NCI-H2081 (cell line): ENCODE measurements at places on chromosomes 1 and 21.

GRCh38 chr1:71350805-71351204 lies 270.0 kb upstream of the ZRANB2 start:
- DNase-seq, result no peak

DNA sequence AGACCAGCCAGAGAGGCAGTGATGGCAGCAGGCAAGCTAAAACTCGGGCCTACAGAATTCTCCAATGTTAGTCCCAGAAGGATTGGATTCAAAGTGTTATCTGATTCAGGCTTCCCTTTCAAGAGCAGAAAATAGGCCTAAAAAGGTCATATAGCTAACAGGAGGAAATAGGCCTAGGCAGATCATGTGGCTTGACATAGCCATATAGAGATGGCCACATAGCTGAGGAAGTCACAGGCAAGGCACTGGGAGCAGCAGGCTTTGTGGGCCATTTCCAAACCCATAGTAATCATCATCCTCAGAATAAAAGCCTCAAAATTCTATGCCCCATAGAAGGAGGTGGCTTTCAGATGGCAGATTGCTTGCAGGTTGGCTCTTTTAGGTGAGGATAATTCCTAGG lies 29.0 kb upstream of the LMO4 start:
- DNase-seq, result no peak

DNA sequence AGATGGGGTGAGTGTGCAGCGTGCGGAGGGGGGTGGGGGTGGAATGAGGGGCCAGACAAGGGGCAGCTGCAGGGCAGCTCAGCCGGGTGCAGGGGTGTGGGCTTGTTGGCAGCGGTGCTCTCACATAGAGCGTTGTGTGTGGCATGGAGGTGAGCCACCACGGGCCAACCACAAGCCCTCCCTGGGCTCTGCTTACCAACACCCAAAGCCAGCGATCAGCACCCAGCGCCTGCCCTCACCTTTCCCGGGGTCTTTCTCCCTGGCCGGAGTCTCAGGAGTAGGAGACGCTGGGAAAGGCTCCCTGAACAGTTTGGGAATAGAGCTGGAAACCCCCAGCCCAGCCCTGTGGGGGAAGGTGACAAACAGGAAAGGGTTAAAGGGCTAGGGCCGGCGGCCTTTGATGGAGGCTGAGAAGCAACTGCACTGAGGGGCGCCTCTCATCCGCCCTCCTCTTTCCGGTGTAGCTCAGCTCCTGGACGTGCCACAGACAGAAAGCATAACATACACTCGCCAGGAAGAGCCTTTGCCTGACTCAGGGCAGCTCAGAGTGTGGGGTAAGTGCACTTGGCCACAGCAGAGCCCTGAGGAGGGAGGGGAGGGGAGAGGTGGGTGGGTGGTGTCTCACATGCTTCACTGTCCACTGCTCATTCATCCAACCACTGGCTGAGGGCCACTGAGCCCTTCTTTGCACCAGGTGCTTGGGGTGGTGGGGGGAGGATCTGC lies 577 bp downstream of the IKBKE start:
- DNase-seq, result no peak

GRCh38 chr1:178625695-178626094 lies 99.3 kb upstream of the RALGPS2 start:
- no peak for DNase-seq

DNA sequence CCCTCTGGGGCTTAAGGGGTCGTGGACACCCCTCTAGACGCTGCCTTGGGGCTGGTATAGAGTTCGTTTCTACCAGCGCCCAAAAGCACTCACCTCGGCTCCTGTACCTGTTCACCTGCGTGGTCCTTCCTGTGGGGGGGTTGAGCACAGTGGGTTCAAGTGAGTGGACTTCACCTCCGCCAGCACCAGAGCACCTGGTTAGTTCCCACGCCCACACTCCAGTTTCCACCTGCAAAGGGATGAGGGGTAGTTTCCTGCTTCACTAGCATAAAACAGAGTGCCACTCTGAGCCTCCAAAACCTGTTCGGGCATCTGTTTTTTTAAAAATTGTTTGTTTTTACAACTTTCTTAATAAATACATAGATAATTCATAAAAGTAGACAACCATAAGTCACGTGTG lies 64.5 kb upstream of the SIPA1L2 start:
- no peak for DNase-seq

DNA sequence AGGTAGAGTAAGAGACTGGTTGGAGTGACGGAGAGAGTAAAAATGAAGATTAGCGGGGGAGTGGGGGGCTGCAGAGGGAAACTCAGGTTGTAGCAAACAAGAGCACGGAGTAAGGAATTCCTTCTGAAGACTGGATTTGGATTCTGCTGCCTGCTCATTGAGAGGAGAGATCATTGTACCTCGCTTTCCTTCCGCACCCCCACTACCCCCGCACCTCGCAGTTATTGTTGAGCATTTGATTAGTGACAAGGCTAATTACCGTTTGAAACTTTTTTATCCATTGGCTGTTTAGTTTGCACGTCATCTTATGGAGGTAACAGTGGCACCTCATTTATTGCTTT lies 463 bp downstream of the PRPF3 start:
- no peak for DNase-seq

GRCh38 chr1:230633469-230633868 lies 8.8 kb upstream of the COG2 start:
- no peak for DNase-seq

DNA sequence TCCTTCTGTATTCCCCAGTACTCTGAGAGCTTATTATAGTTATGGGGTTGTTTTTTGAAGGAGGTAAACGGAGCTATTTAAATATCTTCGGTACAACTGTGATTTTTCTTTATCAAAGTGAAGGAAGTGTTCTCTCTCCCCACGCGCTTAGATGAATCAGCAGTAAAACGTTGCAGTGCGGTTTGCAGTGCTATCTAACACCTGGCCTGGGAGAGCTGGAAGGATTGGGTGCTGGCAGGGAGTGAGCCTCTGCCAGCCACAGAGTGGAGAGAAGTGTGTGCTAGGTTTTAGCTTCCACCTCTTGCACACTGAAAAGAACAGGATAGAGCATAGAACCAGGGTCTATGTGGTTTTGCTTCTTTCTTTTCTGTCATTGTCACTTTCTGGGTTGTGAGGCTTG lies 165.9 kb downstream of the SDCCAG8 start:
- DNase-seq, result peak; percentile 92

DNA sequence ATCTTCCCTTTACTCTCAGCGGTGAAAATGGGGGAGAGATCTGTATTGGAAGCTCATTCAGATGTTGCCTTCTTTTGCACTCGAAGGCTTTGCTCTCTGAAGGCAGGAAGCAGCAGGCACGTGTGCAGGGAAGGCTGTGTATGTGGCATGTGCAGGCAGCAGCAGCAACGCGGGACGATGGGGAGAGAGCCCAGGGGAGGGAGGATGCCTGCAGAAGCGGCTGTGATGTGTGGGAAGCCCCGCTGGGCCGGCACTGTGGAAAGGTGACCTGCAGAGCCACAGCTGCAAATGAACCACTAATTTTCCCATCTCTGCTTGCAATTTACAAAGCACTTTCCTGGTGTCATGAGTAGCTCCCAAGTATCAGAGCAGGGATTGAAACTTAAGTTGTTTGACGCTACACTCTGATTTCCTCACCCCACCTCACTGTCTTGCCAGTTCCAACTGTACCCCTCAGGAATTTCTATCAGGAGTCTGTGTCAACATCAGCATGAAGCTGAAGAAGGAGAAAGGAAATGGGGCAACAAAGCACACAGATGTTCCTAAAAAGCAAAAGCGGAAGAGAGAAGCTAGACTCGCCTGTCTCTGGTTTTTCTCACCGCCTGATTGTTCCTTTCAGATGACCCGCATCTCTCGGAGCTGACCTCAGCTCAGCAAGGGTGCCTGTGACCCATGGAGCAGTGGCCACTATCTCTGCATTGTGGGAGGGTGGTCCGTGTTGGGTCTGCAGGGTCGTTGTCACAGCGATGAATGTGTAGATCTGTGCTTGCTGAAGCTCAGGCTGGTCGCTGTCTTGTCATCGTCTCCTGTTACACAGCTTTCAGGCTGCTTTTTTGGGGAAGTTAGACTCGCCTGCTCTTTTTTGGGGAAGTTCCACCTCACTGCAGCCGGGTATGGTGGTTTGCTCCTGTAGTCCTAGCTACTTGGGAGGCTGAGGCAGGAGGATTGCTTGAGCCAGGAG lies 156.1 kb downstream of the KIF26B start:
- DNase-seq, result no peak

GRCh38 chr1:116855773-116856201 lies 53.9 kb upstream of the PTGFRN start:
- DNase-seq, result peak; percentile 80

DNA sequence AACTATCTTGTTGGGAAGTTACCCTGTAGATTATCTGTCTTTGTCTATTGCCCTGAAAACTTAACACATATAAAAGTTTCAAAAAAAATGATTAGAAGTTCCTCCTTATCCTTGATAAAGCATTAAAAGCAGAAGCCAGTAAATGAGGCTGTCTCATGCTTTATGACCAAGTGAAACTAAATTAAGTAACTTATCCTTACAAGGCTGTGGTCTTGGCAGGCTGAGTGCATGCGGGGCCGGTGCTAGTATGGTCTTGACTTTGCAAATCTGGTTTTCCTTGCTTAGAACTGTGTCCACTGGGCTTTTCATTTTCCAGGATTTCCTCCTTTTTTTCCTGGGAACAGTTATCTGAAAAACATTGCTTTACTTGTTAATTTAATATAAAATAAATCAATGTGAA lies 43.1 kb downstream of the PCNX2 start:
- no peak for DNase-seq

GRCh38 chr1:118618618-118619340 lies 369.4 kb downstream of the TBX15 start:
- DNase-seq, result no peak

GRCh38 chr21:38985568-38986378 lies 180.0 kb downstream of the ETS2 start:
- peak; percentile 81 for DNase-seq

GRCh38 chr1:224499204-224499603 lies 64.6 kb upstream of the WDR26 start:
- DNase-seq, result no peak

DNA sequence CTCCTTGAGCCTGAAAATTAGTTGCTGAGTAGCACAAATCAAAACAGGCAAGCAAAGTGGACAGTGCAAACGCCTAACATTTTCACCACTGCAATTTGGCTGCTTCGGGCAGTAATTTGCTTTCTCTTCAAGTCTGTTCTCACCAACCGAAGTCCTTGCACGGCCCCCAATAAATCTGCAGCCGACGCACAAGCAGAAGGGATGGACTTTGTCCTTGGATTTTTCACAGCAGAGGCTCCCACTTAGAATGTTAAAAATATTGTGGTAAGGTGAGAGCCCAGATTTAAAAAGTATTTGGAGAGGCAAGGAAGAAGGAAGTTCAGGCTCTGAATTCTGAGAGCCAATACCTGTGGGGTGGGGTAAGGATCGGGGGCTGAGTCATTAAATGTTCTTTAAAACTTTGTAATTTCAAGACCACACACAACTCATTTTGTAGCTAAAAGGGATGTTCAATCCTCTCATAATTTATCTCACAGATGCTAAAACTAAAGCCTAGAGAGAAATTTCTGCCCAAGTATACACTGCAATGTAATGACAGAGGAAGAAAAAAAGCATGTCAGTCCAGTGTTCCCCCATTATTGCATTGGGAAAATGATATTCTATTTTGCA lies 6.2 kb downstream of the CD247 start:
- no peak for DNase-seq

- no peak for DNase-seq
Measured at GRCh38 chr1:21344750-21345443, 54.6 kb upstream of the ECE1 start.

GRCh38 chr1:30302858-30303257 lies 420.5 kb downstream of the MATN1 start:
- DNase-seq, result peak; percentile 22

GRCh38 chr1:940107-941014 lies 16.6 kb downstream of the SAMD11 start:
- DNase-seq, result peak; percentile 90

DNA sequence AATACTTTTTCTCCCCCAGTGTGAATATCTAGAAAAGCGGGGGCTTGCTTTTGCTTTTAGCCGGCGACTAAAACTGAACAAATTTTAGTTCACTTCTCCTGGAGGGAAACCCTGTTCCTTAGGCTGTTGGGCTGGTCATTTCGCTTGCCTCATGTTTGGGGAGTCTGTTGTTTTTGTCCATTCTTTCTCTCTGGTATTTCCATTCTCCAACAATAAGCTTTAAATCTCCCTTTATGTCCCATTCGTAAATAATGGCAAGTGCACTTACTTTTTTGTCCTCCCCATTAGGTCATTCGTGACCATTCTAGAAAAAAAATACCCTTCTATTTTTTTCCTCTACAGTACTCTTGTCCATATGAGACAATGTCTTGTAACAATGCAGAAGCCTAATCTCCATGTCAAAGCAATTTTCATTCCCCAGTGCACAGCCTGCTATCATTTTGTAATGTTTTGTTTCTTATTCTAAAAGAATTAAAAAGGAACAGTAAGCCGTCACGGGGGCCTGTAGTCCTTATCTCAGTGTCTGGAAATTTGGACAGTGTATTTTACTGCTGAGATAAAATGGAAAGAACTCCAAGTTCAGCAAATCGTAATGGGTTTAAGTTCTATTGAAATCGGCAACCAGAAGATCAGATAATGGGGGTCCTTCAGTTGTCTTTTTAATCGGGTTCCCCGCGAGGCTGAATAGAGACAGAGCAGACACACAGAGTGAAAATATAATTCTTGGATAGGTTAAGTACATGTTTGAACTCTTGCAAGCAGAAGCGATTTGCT lies 21.8 kb downstream of the PROX1 start:
- DNase-seq, result no peak

- DNase-seq, result peak; percentile 59
Measured at GRCh38 chr21:29372063-29372802, 73.5 kb downstream of the BACH1 start.

GRCh38 chr1:242761556-242761955 lies 237.1 kb upstream of the PLD5 start:
- no peak for DNase-seq

DNA sequence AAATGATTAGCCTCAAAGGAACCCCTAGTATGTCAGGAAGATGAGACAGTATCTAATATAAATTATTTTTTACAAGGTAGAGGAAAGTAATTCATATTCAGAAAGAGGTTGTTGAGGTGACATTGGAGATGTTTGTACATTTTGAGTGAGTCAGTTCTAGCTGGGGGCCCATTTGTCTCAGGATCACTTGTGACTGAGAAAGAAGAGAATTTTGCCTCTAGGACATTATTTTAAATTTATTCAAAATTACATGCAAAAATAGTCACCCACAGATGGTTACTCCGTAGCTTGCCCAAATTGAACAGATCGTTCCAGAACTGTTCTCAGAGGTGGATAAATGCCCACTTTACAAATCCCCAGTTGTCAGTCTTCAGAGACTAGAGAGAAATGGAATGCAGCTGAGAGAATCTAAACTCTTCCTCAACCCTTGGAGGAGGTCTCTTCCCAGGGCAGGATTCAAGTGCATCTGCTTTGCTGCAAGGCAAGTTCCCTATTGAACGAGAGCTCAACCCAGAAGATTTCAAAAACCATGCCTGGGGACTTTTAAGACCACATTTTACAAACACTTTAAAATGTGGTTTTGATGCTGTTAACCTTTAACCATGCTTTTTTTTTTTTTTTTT lies 987.8 kb upstream of the ADAMTS5 start:
- no peak for DNase-seq

DNA sequence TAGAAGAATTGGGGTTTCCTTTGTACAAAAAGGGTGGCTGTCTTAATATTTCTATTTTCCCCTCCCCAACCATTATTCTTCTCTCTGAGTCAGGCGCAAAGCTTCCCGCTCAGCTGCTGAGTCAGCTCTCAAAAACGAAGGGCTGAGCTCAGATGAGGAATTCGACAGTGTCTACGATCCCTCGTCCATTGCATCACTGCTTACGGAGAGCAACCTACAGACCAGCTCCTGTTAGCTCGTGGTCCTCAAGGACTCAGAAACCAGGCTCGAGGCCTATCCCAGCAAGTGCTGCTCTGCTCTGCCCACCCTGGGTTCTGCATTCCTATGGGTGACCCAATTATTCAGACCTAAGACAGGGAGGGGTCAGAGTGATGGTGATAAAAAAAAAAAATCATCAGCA lies 3.0 kb upstream of the TUFT1 start:
- DNase-seq, result no peak
